ENCODE measurements at places on chromosomes 4 and X. TPM values are rescaled to one million over a fixed set of nuclear protein-coding genes. Genes with fewer than 3 reads are reported as not detected.

DNA sequence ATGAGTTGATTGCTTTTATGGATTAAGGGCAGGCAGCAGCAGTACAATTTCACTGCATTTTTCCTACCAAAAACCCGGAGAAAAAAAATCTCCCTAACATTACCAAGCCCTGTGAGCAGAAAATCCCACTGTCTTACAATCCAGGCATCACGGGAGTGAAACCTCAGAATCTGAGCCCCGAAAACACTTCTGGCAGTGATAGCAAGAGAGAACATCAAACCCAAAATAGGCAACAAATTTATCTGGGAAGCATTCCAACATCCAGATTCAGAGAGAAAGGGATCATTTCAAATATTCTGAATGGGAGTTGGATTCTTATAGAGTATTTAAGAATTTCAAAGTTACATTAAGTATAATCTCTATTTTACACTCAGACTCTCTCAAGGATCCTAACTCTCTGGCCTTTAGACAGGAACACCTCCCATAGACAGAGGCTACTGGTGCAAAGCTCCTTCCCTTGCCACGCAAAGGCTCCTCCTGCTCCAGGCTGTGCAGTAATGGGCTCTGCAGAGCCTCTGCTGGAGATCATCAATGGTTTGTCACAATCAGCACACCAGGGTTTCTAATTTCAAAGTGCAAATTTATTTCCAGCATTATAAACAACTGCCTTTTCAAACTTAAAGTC, 256.9 kb downstream of the PARM1 start:
- H3K27me3 ChIP-seq = no peaks in the 10 kb centered on the region
- H3K36me3 ChIP-seq = no peaks in the 10 kb centered on the region
- no peak for DNase-seq
- no peaks in the 10 kb centered on the region for H3K4me1 ChIP-seq
- no peak overlapping the region for H3K4me3 ChIP-seq

GRCh38 chr4:24533364-24533763, 51.0 kb downstream of the DHX15 start:
- peaks cover 12% of the 10 kb centered on the region for H3K4me1 ChIP-seq
- H3K4me3 ChIP-seq = no peak overlapping the region
- no peak overlapping the region for H3K27ac ChIP-seq
- H3K27me3 ChIP-seq = no peaks in the 10 kb centered on the region

DNA sequence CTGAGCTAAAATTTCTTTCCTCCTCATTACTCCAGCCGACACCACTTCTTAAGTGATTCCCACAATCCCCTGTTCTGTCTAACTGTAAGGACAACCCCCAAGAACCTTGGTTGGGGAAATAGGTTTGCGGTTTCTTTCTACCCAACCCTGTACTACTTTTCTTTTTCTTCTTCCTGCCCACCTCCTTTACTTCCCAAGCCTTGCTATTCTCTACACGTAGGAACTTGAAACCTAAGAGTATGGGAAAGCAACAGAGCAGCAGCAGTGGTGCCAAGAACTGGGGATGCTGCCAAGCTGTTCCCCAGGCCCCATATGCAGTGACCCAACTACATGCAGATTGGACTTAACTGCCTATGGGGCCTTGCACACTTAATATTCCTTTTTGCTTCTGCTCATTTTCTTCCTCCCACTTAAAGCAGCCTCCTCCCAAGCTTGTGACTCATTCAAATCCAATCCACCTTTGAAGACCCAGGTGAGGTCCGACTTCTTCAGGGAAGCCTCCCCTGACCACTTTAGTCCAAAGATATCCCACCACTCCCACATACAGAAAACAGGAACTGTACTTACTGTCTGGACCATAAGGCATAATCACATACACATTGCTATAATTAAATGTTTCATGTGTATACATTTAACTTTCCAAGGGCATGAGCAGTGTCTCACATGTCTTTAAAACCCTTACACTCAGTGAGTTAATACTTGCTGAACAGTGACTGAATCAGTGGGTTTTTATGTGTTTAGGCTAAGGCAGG, 1.7 kb downstream of the FAM120C start:
- DNase-seq = no peak
- peak overlapping the region; percentile 88 for H3K4me3 ChIP-seq
- peaks cover 40% of the 10 kb centered on the region for H3K36me3 ChIP-seq

DNA sequence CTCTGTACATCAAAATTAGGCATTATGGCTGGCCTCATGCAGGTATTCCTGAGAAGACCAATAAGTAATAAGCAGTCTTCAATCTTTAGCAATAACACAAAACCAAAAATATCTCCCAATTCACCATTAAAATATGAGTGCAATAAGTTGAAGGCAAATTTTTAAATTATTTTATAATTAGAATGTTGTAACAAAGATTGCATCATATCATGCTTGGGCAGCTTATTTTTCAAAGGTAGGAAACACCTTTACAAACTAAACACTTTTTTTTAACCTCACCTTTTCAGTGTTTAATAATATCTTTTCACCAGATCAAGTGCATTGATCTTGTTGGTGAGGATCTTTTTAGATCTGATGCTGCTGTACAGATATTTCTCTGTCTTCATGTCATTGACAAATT, 592.9 kb upstream of the PITX2 start:
- H3K27ac ChIP-seq = no peak overlapping the region
- H3K27me3 ChIP-seq = no peaks in the 10 kb centered on the region
- H3K4me3 ChIP-seq = no peak overlapping the region
- H3K36me3 ChIP-seq = no peaks in the 10 kb centered on the region

- peaks cover 12% of the 10 kb centered on the region for H3K4me1 ChIP-seq
- H3K27ac ChIP-seq = no peak overlapping the region
- no peaks in the 10 kb centered on the region for H3K27me3 ChIP-seq
- DNase-seq = peak; percentile 66
Observed at GRCh38 chr4:185304944-185305690, 90.6 kb downstream of the LRP2BP start.

GRCh38 chrX:154967603-154968002, 54.9 kb downstream of the F8 start:
- H3K27me3 ChIP-seq = peaks cover 16% of the 10 kb centered on the region
- H3K27ac ChIP-seq = no peak overlapping the region
- no peak for DNase-seq

DNA sequence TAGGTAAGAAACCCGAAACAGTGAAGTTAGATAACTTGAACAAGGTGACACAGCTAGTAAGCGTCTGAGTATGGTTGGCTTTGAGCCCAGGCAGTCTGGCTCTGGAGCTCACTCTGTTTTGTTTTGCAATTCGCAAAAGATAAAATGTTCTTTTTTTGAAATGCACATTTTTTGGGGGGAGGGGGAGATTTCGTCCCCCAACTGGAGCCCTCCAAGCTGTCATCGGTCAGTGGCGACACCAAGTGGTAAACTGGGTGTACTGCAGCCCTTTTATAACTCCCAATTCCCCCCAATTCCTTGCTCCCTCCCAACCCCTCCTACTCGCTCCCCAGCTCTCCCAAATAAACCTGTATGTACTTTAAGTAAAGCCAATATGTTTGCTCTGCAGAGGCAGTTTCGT, 2.8 kb upstream of the CLCN5 start:
- H3K36me3 ChIP-seq = no peaks in the 10 kb centered on the region
- H3K4me3 ChIP-seq = no peak overlapping the region
- DNase-seq = peak; percentile 75
- peaks cover 4% of the 10 kb centered on the region for H3K4me1 ChIP-seq
- H3K27me3 ChIP-seq = no peaks in the 10 kb centered on the region

DNA sequence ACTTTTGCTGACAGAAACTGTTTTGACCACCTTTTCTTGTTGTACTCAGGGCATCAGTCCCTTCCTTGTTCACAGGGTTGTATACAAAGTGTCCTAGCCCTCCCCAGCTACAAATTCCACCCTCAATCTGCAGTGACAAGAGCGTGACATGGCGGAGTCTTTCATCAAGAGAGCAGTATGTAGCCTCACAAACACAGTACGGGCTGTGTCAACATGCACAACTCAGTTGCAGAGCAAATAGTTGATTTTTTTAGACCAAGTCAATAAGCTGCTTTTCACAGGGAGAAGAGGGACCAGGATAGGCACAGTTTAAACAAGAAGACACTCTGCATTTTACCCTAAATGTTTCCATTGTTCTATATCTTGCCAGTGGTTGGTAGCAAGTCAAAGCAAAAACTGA, 8.6 kb upstream of the HS6ST2 start:
- no peak overlapping the region for H3K4me3 ChIP-seq
- H3K4me1 ChIP-seq = no peaks in the 10 kb centered on the region
- H3K27ac ChIP-seq = no peak overlapping the region
- H3K36me3 ChIP-seq = no peaks in the 10 kb centered on the region
- peaks cover 11% of the 10 kb centered on the region for H3K27me3 ChIP-seq

- no peak overlapping the region for H3K27ac ChIP-seq
- peaks cover 14% of the 10 kb centered on the region for H3K4me1 ChIP-seq
- no peaks in the 10 kb centered on the region for H3K27me3 ChIP-seq
Observed at GRCh38 chrX:19964017-19964710, 26.7 kb downstream of the BCLAF3 start.

- H3K27me3 ChIP-seq = no peaks in the 10 kb centered on the region
- no peaks in the 10 kb centered on the region for H3K36me3 ChIP-seq
- peak overlapping the region; percentile 41 for H3K27ac ChIP-seq
- no peak for DNase-seq
- no peak overlapping the region for H3K4me3 ChIP-seq
Observed at GRCh38 chrX:46792810-46793188, 33.9 kb upstream of the SLC9A7 start.

GRCh38 chr4:1866189-1866661, 5.0 kb upstream of the NSD2 start:
- DNase-seq = no peak
- H3K27me3 ChIP-seq = no peaks in the 10 kb centered on the region
- no peak overlapping the region for H3K4me3 ChIP-seq

DNA sequence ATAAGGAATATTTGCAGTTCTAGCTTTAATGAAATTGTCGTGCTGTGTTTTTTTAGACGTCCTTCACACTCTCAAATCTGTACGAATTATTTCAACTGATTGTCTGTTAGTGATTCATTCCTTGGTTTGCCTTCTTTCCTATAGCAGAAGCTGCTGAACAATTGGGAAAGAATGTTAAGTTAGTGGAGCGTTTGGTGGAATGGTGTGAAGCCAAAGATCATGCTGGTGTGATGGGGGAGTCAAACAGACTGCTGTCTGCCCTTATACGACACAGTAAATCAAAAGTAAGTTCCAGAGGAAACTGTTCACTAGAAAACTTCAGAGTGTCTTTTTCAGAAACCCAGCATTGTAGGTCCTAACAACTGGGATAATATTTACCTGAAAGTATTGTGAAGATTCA, 159.9 kb downstream of the RAP1GDS1 start:
- H3K4me1 ChIP-seq = peaks cover 14% of the 10 kb centered on the region
- no peak overlapping the region for H3K27ac ChIP-seq
- no peak overlapping the region for H3K4me3 ChIP-seq
- peaks cover 63% of the 10 kb centered on the region for H3K36me3 ChIP-seq
- H3K27me3 ChIP-seq = no peaks in the 10 kb centered on the region
- no peak for DNase-seq

DNA sequence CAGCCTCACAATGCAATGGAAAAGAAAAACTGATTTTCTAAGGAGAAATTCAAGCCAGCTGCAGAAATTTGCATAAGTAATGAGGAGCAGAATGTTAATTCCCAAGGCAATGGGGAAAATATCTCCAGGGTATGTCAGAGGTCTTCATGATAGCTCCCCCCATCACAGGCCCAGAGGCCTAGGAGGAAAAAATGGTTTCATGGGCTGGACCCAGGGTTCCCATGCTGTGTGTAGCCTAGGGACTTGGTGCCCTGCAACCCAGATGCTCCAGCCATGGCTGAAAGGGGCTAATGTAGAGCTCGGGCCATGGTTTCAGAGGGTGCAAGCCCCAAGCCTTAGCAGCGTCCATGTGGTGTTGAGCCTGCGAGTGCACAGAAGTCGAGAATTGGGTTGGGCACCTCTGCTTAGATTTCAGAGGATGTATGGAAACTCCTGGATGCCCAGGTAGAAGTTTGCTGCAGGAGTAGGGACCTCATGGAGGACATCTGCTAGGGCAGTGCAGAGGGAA, 53.5 kb upstream of the TEX13C start:
- no peaks in the 10 kb centered on the region for H3K27me3 ChIP-seq
- no peak overlapping the region for H3K4me3 ChIP-seq
- H3K27ac ChIP-seq = no peak overlapping the region
- no peaks in the 10 kb centered on the region for H3K4me1 ChIP-seq
- DNase-seq = no peak

- no peak for DNase-seq
- H3K4me3 ChIP-seq = no peak overlapping the region
- no peaks in the 10 kb centered on the region for H3K36me3 ChIP-seq
- H3K4me1 ChIP-seq = no peaks in the 10 kb centered on the region
- H3K27me3 ChIP-seq = no peaks in the 10 kb centered on the region
Observed at GRCh38 chr4:163833669-163834068, 339.2 kb downstream of the TMA16 start.

DNA sequence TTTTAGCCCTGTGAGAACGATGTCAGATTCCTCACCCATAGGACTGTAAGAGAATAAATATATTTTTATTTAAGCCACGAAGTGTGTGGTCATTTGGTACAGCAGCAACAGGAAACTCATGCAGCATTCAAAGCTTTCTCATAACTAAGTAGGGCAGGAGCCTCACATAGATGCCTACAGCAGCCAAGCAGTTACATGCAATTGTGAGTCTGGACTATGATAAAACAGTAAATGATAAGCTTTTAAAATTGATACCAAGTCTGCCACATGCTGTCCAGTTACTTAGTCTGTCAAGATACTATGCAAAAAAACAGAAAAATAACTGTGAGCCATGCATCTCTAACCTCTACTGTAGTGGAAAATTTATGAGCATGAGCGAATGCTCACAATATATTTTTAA, 359.6 kb downstream of the HS3ST1 start:
- H3K36me3 ChIP-seq = no peaks in the 10 kb centered on the region
- no peak overlapping the region for H3K4me3 ChIP-seq

GRCh38 chr4:70654605-70655011, 11.7 kb downstream of the JCHAIN start:
- H3K4me1 ChIP-seq = peaks cover 3% of the 10 kb centered on the region
- no peak overlapping the region for H3K27ac ChIP-seq
- DNase-seq = no peak
- no peaks in the 10 kb centered on the region for H3K36me3 ChIP-seq
- H3K4me3 ChIP-seq = no peak overlapping the region
- peaks cover 23% of the 10 kb centered on the region for H3K27me3 ChIP-seq

GRCh38 chr4:77023920-77024319, 51.9 kb downstream of the CCNI start:
- no peak overlapping the region for H3K4me3 ChIP-seq
- DNase-seq = peak; percentile 51
- peaks cover 6% of the 10 kb centered on the region for H3K27me3 ChIP-seq
- H3K36me3 ChIP-seq = peaks cover 34% of the 10 kb centered on the region
- H3K4me1 ChIP-seq = peaks cover 28% of the 10 kb centered on the region

GRCh38 chr4:174996079-174996478, 77.9 kb downstream of the ADAM29 start:
- no peak for DNase-seq
- no peaks in the 10 kb centered on the region for H3K36me3 ChIP-seq
- H3K4me3 ChIP-seq = no peak overlapping the region

- no peaks in the 10 kb centered on the region for H3K36me3 ChIP-seq
- H3K27me3 ChIP-seq = no peaks in the 10 kb centered on the region
- H3K4me1 ChIP-seq = no peaks in the 10 kb centered on the region
- no peak overlapping the region for H3K27ac ChIP-seq
- H3K4me3 ChIP-seq = no peak overlapping the region
- DNase-seq = no peak
Observed at GRCh38 chr4:104279744-104280143, 214.9 kb downstream of the CXXC4 start.

The MAGEB18 gene
- not detected for total RNA-seq

The TMEM271 gene
- not detected for total RNA-seq

The PARM1 gene
- not detected for total RNA-seq

The LGI2 gene
- total RNA-seq = not detected

The PCDH19 gene
- total RNA-seq = not detected

The LANCL3 gene
- total RNA-seq = 0.28 TPM

The TENM3 gene
- total RNA-seq = not detected

The FATE1 gene
- not detected for total RNA-seq

The MEPE gene
- total RNA-seq = not detected

The RCHY1 gene
- 22.4 TPM for total RNA-seq

The ZFYVE28 gene
- total RNA-seq = 4.4 TPM

The ADRA2C gene
- not detected for total RNA-seq

The CD40LG gene
- 181 TPM for total RNA-seq

Data from activated CD4-positive, alpha-beta T cell treated with anti-CD3 and anti-CD28 coated beads, Interleukin-2, amount 10 ng/mL, durations not matched to agents 24 days and 14 days (primary cell).